ENCODE measurements at places on chromosomes 11 and 22. TPM values are rescaled to one million over a fixed set of nuclear protein-coding genes. Genes with fewer than 3 reads are reported as not detected.

DNA sequence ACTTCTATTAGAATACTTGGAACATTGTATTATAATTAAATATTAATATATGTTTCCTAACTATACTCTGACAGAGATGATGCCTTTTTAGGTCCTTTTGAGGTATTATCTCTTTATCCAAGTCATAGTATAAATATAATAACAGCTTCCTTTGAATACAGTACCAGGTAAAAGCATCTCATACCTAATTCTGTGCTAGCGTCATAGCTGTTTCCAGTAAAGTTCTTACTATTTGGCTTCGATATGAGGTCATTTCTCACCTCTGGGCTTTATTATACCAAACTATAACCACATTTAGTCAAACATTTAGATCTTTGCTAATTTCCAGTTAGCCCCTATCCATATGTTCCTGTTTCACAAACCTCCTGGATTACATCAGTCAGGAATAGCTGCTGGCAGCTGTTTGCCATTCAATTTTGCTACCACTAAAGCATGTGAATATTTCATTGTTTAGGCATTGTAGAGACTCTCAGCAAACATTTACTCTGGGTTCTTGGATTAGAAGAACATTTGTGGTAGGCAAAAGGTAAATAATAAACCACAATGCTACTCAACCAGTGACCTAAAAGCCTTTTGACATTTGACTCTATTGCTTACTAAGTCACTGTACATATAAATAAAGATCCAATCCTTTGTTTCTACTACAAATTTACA is 255.1 kb downstream of the TTC28 start:
- no peak overlapping the region for H3K27ac ChIP-seq
- H3K4me1 ChIP-seq: peaks cover 9% of the 10 kb centered on the region
- no peaks in the 10 kb centered on the region for H3K27me3 ChIP-seq
- H3K36me3 ChIP-seq: no peaks in the 10 kb centered on the region

DNA sequence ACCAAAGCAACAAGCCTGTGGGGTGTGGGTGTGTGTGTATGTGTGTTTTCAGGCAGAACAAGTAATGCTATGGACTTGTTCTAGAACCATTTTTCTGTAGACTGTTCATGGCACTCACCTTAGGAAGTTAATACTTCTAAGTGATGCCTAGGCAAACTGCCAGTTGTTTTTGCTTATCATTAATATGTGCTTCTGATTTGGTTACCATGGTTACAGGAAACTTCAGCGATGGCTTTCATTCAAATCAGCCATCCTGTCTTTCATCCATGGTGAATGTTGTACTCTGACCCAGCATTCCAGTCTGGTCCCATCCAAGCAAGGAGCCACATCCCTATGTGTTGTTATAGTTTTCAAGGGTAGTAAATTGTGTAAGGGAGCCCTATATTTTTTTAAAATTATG is 49.8 kb upstream of the ARHGAP20 start:
- no peaks in the 10 kb centered on the region for H3K36me3 ChIP-seq
- H3K4me3 ChIP-seq: no peak overlapping the region
- H3K27me3 ChIP-seq: no peaks in the 10 kb centered on the region
- no peak overlapping the region for H3K27ac ChIP-seq

DNA sequence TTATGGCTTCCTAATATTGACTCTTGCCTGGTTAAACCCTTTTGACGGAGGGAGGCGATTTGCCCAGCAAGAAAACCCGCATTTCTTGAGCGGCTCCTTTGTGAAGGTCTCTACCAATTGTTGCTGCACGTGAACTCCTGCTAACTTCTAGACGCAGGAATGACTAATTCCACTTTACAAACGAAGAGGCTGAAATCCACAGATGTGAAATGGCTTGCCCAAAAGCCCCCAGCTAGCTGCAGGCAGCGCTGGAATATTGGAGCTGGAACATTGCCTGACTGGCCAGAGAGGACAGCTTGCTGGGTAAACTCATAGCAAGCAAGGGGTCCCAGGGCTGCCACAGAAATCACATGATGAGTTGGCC is 542 bp downstream of the GCAT start:
- peaks cover 2% of the 10 kb centered on the region for H3K36me3 ChIP-seq
- peak; percentile 39 for DNase-seq
- H3K27ac ChIP-seq: peak overlapping the region; percentile 51
- peak overlapping the region; percentile 71 for H3K4me3 ChIP-seq
- peaks cover 33% of the 10 kb centered on the region for H3K4me1 ChIP-seq
- H3K27me3 ChIP-seq: no peaks in the 10 kb centered on the region

Gene ARVCF
- total RNA-seq: 11.0 TPM

Gene SCN2B
- total RNA-seq: 0.29 TPM

DNA sequence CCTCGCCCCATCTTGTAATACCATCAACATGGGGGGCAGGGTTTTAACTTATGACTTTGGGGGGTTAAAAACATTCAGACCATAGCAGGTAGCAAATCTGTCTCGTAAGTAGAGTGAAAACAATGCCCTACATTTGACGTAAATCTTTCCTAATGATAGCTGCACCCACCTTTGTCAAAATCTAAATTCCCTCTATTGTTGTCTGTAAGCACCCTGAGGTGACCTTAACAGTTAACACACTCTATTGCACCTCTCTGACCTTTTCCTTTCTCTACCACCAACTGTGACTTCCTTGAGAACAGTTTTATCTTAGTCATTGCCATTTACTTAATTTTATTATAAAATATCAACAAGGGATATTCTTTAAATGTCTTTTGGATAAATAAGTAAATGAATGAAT is 1024.9 kb upstream of the CNTN5 start:
- H3K27ac ChIP-seq: no peak overlapping the region
- H3K4me1 ChIP-seq: no peaks in the 10 kb centered on the region

DNA sequence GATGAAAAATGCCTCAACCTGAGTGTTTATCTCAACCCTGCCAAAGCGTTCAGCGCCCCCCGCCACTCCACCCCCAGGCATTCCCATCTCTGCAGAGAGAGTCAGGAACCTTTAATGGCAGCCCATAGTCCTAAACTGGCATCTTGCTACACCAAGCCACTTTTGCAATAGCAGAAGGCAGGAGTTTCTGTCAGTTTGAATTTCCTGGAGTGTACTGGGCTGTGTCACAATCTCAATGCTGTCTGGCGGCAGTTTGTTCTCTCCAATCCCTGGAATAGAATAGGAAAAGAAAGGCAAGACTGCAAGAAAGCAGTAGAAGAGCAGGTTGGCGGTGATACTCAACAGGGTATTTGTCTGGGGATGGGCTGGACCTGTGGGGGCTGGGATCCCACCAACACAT is 32.9 kb upstream of the FLI1 start:
- no peak overlapping the region for H3K4me3 ChIP-seq
- no peak overlapping the region for H3K27ac ChIP-seq
- no peak for DNase-seq
